ENCODE measurements at places on chromosomes 6 and 20.

DNA sequence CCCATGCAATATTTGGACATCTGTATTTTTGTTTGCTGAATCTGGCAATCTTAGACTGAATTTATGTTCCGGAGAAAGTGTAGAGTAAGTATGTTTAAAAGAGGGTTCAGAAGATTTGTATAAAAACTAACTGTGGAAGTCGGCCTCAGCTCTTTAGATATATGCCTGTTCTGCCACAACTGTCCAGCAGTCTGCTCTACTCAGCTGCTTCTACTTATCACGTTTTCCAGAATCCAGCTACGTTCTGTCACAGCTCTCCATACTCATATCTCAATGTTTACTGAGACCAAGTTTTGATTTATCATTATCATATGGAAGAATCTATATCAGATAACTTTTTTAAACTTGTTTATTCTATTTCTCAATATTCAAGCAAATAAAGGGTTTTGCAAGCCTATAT is 721.3 kb downstream of the EYS start:
- no peak for DNase-seq

- DNase-seq = no peak
These were observed 169.4 kb downstream of the TAF4 start for GRCh38 chr20:61896058-61896961.

GRCh38 chr6:104326173-104327001 is 533.3 kb downstream of the HACE1 start:
- DNase-seq = no peak

GRCh38 chr20:57038608-57039440 is 227.6 kb downstream of the BMP7 start:
- DNase-seq = no peak

DNA sequence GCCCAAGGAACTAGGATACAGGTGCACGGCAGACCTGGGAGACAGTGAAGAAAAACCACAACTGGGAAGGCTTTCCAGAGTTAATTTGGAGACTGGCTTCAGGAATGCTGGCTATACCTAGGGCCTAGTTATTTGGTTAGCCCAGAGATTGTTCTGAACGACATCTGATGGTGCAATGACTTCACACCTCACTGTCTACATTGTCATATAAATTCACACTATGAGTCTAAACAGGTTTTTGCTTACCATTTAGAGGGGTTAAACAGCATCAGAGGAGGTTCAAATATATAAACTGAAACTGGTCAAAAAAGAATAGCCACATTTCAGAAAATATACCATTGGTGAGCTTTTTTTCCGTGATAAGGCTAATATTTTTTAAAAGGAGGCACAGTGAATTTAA is 16.7 kb downstream of the UBE2V1 start:
- no peak for DNase-seq

- DNase-seq = no peak
These were observed 85.2 kb downstream of the FKBP5 start for GRCh38 chr6:35603326-35604202.
